ENCODE measurements at places on chromosomes 13 and 19. TPM values are rescaled to one million over a fixed set of nuclear protein-coding genes. Genes with fewer than 3 reads are reported as not detected.

The SMIM24 gene
- total RNA-seq = 1.4 TPM

GRCh38 chr19:4638828-4639530 lies at the start of gene TNFAIP8L1:
TSS of gene TNFAIP8L1 (plus strand) at chr19:4639516. CDS start at chr19:4651870, 12,354 bp downstream.
- peaks cover 67% of the 10 kb centered on the region for H3K4me1 ChIP-seq
- peak within 1 kb of the TSS; percentile 73 for H3K4me3 ChIP-seq
- H3K36me3 ChIP-seq = no peaks in the 10 kb centered on the region
- H3K27me3 ChIP-seq = no peaks in the 10 kb centered on the region

- no peak overlapping the region for H3K4me3 ChIP-seq
- no peaks in the 10 kb centered on the region for H3K36me3 ChIP-seq
Measured at GRCh38 chr19:17339088-17339741, 1.9 kb downstream of the GTPBP3 start.

GRCh38 chr19:50020481-50020880 lies 4.7 kb downstream of the VRK3 start:
- no peak overlapping the region for H3K4me3 ChIP-seq
- peaks cover 55% of the 10 kb centered on the region for H3K36me3 ChIP-seq
- no peaks in the 10 kb centered on the region for H3K27me3 ChIP-seq
- H3K27ac ChIP-seq = no peak overlapping the region
- DNase-seq = no peak
- peaks cover 28% of the 10 kb centered on the region for H3K4me1 ChIP-seq

GRCh38 chr19:41937525-41938468 lies 9.5 kb upstream of the ERFL start:
- peak; percentile 30 for DNase-seq
- H3K27ac ChIP-seq = no peak overlapping the region
- H3K4me3 ChIP-seq = no peak overlapping the region

DNA sequence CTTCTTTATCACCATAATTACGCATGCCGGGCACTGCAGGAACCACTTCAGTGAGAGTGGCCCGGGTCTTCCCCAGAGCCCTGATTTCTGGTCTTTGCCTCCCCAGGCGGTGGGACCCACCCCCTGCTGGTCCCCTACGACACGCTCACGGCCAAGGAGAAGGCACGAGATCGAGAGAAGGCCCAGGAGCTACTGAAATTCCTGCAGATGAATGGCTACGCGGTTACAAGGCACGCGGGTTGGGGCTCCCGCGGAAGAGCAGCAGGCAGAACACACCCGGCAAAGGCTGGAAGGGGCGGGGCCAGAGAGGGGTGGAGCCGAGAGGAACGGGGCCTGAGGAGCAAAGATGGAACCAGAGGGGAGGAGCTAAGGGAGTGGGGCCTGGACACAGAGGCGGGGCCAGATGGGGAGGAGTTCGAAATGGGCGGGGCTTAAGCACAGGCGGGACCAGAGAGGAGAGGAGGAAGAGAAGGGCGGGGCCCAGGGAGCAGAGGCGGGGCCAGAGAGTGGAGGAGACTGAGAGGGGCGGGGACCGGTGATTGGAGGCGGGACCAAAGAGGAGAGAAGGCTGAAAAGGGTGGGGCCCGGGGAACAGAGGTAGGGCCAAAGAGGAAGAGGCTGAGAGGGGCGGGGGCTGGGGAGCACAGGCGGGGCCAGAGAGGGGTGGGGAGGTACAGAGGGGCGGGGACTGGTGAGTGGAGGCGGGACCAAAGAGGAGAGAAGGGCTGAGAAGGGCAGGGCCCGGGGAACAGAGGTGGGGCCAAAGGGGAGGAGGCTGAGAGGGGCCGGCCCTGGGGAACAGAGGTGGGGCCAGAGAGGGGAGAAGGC lies 73.4 kb downstream of the RYR1 start:
- no peak overlapping the region for H3K4me3 ChIP-seq
- peak; percentile 85 for DNase-seq
- no peak overlapping the region for H3K27ac ChIP-seq
- H3K36me3 ChIP-seq = no peaks in the 10 kb centered on the region
- H3K27me3 ChIP-seq = no peaks in the 10 kb centered on the region

GRCh38 chr13:64801768-64802167 lies 2428.4 kb downstream of the PCDH9 start:
- H3K36me3 ChIP-seq = no peaks in the 10 kb centered on the region
- H3K27me3 ChIP-seq = no peaks in the 10 kb centered on the region
- H3K27ac ChIP-seq = no peak overlapping the region

DNA sequence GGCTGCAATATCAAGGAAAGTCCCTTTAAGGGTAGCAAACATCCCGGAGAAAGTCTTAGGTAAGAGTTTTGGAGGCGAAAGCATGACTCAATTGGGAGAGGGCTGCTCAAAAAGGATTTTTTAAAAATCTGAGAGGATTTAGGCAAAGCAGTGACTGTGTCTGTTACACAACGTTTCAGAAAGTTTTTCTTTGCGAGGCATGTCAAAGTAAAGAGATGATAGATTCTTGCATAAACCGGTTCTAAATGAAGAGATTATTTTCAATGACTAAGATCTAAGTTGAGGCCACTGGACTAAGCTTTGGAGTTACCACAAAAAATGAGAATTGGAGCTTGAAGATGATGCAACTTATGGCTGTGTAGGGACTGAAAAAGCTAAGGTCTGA lies 43.7 kb upstream of the ENOX1 start:
- no peaks in the 10 kb centered on the region for H3K4me1 ChIP-seq
- no peaks in the 10 kb centered on the region for H3K36me3 ChIP-seq
- H3K4me3 ChIP-seq = no peak overlapping the region
- no peak for DNase-seq

DNA sequence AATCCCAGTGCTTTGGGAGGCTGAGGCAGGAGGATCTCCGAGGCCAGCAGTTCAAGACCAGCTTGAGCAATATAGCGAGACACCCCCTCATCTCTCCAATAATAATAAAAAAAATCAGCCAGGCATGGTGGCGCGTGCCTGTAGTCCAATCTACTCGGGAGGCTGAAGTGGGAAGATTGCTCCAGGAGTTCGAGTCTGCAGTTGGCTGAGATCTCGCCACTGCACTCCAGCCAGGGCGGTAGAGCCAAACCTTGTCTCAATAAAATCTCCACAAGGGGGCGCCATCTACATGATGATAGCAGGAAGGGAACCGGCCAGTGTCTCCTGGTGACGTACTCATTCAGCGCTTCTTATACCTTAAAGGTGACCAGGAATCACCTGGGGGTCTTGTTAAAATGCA lies 13.6 kb upstream of the C5AR1 start:
- DNase-seq = peak; percentile 81
- H3K4me3 ChIP-seq = no peak overlapping the region
- no peaks in the 10 kb centered on the region for H3K4me1 ChIP-seq
- no peak overlapping the region for H3K27ac ChIP-seq

GRCh38 chr19:49136771-49137171 lies 17.4 kb downstream of the PPFIA3 start:
- peaks cover 11% of the 10 kb centered on the region for H3K4me1 ChIP-seq
- no peak overlapping the region for H3K4me3 ChIP-seq
- DNase-seq = peak; percentile 53
- H3K27ac ChIP-seq = peak overlapping the region; percentile 57
- no peaks in the 10 kb centered on the region for H3K36me3 ChIP-seq

The ZNF283 gene
- total RNA-seq = 4.3 TPM

DNA sequence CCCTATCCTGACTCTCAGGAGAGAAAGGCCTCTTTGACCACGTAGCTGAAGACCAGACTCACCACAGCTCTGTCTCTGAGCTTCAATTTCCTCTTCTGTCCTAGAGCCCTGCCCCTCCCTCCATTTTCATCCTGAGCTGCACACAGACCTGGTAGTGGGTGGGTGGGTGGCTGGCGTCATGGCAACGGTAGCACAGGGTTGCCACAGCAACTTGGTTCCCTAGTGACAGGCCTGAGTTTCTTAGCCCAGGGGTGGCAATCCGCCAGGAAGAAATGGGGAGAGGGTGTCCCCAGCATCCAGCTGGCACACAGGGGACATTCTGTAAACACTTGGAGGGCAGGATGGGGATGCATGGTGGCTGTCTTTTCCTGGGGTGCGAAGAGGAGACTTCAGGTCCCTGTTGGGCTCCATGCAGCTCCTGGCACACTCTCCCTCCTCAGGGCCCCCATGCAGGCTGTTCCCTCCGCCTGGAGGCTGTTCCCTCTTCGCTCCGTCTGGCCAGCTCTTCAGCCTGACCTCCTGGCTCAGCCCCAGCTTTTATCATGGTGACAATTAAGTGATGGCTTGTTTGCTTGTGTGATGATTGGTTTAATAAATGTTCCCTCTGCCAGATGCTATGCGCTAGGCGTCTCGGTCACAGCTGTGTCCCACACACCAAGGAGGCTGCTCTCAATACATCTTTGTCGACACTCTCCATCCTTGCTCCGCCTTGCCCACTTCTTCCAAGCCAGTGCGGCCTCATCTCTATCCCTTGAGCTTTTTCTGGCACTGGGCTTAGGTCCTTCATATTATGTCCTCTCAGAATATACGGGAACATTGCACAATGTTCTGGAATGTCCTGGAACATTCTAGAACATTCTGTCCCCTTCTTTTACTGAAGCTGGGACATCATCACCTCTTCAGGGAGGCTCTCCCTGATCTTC lies 7.4 kb upstream of the KLHL26 start:
- no peaks in the 10 kb centered on the region for H3K4me1 ChIP-seq
- H3K4me3 ChIP-seq = no peak overlapping the region
- no peaks in the 10 kb centered on the region for H3K36me3 ChIP-seq
- H3K27me3 ChIP-seq = no peaks in the 10 kb centered on the region
- no peak overlapping the region for H3K27ac ChIP-seq

- DNase-seq = no peak
- H3K27ac ChIP-seq = no peak overlapping the region
- H3K27me3 ChIP-seq = no peaks in the 10 kb centered on the region
- peaks cover 10% of the 10 kb centered on the region for H3K4me1 ChIP-seq
- no peaks in the 10 kb centered on the region for H3K36me3 ChIP-seq
- H3K4me3 ChIP-seq = no peak overlapping the region
Measured at GRCh38 chr13:48405875-48406274, 7.0 kb downstream of the LPAR6 start.

The USHBP1 gene
- total RNA-seq = 4.5 TPM

The SERP2 gene
- total RNA-seq = 255 TPM

The OR10H1 gene
- total RNA-seq = not detected

DNA sequence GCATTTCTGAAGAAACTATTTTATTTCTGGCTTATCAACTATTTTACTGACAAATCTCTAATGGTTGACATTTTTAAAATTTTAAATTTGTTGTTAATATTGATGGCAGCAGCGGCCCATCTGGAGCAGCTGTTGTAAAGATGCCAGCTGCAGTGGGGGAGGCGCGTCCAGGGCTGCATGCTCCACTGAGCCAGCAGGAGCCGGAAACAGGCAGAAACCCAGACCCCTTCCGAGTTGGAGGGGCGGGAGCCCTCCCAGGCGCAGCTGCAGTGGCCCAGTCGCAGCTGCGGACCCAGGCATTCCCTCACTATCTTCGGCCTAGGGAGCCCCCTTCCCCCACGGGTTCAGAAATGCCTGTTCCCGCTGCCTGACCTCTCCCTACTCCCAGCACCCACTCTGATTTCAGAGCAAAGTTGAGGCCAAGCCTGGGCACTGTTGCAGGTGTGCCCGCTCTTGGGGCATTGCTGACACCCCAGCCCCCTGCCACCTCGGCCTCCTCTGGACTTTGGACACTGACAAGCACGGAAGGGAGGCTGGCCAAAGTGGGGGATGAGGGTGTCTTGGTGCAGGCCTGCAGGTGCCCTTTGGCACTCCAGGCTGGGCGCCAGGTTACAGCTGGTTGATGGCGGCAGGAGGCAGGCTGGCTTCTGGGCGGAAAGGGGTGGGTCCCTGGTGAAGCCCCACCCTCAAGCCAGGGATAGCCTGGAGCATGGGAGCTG lies 69.2 kb downstream of the PIBF1 start:
- no peak overlapping the region for H3K27ac ChIP-seq
- H3K4me1 ChIP-seq = no peaks in the 10 kb centered on the region
- H3K27me3 ChIP-seq = no peaks in the 10 kb centered on the region
- peaks cover 59% of the 10 kb centered on the region for H3K36me3 ChIP-seq
- DNase-seq = peak; percentile 5
- no peak overlapping the region for H3K4me3 ChIP-seq

DNA sequence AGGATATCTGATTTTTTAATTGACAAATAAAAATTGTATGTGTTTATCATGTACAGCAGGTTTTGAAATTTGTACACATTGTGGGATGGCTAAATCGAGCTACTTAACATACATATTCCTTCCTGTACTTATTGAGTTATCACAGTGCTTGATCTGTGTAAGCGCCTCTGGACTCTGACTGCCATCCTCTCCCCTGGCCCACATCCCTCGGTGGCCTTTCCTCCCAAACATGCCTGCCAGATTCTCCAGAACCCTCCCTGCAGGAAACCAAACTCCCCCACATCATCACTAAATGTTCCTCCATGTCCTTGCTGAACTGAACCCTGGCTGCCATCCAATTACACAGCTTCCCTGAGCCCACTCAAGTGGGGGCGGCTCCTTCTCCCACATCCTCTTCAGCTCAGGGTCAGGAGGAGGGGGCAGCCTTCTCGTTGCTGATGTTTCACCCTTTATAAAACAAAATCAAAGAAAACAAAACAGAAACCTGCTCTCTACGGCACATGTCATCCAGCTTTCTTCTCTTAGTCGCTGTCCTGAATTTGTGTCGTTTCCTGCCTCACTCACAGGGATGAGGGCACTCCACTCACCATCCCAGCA lies 97.1 kb upstream of the SPATA13 start:
- no peak overlapping the region for H3K27ac ChIP-seq
- H3K36me3 ChIP-seq = no peaks in the 10 kb centered on the region
- no peaks in the 10 kb centered on the region for H3K4me1 ChIP-seq
- H3K4me3 ChIP-seq = no peak overlapping the region
- DNase-seq = peak; percentile 66
- no peaks in the 10 kb centered on the region for H3K27me3 ChIP-seq

DNA sequence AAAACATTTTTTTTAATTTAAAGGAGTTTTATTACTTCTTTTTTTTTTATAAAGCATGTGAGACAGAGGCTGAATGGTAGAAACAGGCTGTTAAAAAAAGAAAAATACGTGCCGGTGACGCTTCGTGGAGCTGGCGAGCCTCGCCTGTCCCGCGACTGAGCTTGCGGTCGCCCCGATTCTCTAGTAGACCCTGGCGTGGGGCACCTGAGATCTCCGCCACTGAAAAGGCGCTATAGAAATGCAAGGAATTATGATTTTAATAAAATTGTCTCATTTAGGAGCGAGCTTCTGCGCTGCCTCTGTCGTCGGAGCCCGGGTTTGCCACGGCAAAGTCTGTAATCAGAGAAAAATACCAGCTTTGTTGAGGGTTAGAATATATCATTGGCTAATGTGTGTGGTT lies 18.4 kb downstream of the NFIX start:
- peaks cover 13% of the 10 kb centered on the region for H3K27me3 ChIP-seq
- peaks cover 97% of the 10 kb centered on the region for H3K4me1 ChIP-seq
- no peaks in the 10 kb centered on the region for H3K36me3 ChIP-seq
- H3K4me3 ChIP-seq = peak overlapping the region; percentile 40

- H3K27me3 ChIP-seq = no peaks in the 10 kb centered on the region
- no peak for DNase-seq
- H3K36me3 ChIP-seq = peaks cover 27% of the 10 kb centered on the region
- no peak overlapping the region for H3K4me3 ChIP-seq
- H3K4me1 ChIP-seq = peaks cover 10% of the 10 kb centered on the region
- H3K27ac ChIP-seq = no peak overlapping the region
Measured at GRCh38 chr19:4414144-4414799, 11.8 kb downstream of the CHAF1A start.

The LMTK3 gene
- total RNA-seq = 0.45 TPM
